Activated effector memory CD4-positive, alpha-beta T cell treated with Interleukin-2 at 50 U/mL for 16 hours (primary cell): ENCODE measurements at places on chromosomes 6 and 20.

GRCh38 chr6:157954150-157955117 is 27.2 kb upstream of the SYNJ2 start:
- no peak for DNase-seq

GRCh38 chr6:70686548-70687133 is 19.0 kb downstream of the SMAP1 start:
- no peak for DNase-seq

GRCh38 chr20:13278812-13279570 is 57.9 kb downstream of the ISM1 start:
- no peak for DNase-seq

DNA sequence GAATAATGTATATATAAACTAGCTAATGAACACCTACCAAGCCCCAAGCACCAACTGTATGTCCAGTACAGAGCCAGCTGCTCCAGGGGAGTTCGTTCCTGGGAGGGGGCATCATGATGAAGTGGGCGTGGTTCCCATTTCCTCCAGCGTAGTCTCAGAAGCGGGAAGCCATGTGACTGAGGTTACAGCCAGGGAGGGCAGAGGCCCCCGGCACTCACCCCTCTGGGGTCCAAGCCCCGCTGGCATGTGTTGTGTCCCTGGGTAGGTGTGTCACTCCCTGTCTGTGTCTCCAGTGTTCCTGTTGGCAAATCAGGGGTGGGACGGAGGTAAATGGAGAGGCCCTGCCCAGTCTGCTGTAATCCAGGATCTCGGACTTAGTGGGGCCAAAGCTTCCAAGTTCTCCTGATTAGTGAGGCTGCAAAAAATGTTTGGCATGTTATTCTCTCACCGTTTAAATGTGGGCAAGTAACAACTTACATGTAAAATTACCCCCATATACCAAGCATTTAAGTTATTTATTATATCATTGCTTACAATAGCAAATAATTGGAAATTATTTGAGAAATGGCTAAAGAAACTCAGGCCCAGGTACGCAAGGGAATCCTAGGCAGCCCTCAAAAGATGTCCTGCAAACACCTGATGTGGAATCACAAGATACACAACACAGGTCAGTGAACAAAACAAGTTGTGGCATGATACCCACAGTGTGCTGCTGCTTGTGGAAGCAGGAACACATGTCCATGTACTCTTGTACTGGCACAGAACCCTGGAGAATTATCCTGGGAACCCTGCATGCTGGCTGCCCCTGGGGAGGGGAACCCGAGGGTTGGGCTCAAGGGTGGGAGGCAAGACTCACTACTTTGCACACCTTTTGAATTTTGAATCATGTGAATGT is 22.2 kb downstream of the FAM110A start:
- DNase-seq = no peak

- no peak for DNase-seq
These were observed 97.2 kb upstream of the HDAC2 start for GRCh38 chr6:114068116-114068515.

- DNase-seq = peak; percentile 39
These were observed 91.3 kb upstream of the PRDM1 start for GRCh38 chr6:105994591-105995390.

DNA sequence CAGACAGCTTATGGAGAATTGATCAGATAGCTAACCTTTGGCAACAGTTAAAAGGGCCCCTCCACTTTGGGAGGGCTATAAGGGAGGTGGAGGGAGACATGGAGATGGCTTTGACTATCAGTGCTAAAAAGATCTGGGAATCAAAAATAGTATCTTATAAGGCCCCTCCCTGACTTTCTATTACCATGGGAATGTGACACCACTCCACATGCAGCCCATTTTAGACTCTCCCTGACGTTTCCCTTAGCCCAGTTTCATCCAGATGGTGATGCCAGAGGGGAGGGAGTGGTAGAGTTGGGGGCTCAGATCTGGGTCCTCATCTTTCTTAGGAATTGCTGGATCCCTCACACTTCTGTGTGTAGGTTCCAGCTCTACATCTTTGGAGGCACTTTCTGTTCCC is 200.0 kb upstream of the DTNBP1 start:
- no peak for DNase-seq

- DNase-seq = no peak
These were observed 260.0 kb downstream of the ERMARD start for GRCh38 chr6:170011204-170012036.

DNA sequence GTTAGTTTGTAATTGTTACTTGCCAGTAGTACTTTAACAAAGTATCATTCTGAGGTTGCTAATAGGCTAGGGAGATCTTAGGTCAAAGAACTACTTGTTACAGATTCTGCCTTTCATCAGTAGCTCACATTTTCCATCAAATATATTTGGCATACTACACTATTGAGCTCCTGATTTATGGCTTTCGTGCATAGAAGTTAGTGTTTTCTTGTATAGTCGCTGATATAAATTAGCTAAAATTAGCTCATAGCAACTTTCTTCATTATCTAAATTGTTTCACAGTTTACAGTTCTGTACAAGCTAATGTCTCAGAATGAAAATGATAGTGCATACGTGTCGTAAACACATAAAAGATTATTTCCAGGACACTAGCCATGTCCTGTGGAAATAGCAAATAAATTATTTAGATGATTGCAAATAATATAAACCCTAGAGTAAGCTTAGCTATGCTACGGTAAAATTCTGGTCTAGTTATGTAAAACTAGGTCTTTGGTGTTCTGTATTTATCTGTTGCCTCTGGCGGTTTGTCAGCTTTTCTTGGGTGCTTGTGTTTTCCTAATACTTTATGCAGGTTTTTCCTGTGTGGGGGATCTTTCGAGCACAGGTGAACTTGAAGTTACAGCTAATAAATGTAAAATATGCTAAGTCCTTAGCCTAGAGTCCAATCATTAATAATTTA is 15.1 kb downstream of the PDE7B start:
- no peak for DNase-seq

- no peak for DNase-seq
These were observed 113.4 kb upstream of the NXT1 start for GRCh38 chr20:23237201-23237600.

DNA sequence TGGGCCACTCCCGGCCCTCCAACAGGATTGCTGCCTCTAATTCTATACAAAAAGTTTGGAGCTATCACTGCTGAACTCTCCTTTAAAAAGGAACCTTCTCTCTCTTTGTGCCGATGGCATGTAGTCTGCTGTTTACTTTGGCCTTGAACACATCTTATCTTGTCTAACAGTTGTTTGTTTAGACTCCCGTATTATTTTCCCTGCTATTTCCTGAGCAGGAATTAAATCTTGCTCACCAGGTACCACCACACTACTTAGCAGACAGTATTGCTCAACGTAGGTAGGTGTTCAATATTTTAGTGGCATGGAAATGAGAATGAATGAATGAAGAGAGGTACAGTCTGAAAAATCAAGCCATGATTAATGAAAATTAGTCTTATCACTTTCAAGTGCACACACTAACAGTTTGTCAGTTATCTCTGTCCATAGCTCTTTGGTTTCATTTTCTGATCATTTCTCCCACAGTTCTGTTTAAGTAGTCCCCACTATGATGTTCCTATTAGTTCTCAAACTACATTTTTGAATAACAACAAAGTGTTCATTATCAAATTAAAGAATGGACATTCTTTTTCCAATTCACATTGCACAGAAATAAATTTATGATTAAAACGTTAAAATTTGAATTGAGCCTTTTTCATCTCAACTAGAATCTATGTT is 6.8 kb upstream of the HEY2 start:
- no peak for DNase-seq
